ENCODE measurements at places on chromosomes 6 and 20.

DNA sequence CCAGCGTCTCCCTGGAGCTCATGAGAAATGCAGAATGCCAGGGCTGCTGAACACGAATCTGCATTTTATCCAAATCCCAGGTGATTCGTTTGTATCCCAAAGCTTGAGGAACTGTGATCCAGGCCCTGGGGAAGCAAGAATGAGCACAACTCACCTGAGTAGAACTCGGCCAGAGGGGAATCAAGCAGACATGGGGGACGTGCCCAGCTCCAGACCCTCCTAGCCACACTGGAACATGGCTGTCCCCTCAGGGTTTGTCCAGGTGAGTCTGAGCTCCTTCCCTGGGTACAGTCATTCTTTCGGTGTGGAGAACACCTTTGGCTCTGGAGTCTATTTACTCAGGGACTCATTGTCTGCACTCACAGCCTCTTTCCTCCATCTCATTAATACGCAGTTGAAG is 13.3 kb downstream of the NKX2-2 start:
- peaks cover 4% of the 10 kb centered on the region for H3K36me3 ChIP-seq
- H3K4me1 ChIP-seq: no peaks in the 10 kb centered on the region
- H3K27ac ChIP-seq: no peak overlapping the region
- H3K4me3 ChIP-seq: no peak overlapping the region
- no peak for DNase-seq
- H3K27me3 ChIP-seq: no peaks in the 10 kb centered on the region

DNA sequence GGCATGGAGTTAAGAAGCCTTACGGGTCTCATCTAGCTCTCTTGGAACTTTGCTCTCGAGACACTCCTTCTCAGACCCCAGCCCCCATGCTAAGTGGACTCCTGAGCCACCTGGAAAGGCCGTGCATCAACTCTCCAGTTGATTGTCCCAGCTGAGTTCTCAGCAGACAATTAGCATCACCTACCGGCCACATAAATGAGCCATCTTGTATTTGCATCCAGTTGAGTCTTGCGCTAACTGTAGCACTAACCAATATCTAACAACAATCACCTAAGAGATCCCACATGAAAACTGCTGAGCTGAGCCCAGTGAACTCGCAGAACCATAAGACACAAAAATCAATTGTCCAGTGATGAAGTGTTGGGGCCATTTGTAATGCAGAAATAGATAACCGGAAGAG is 49.7 kb downstream of the PCNA start:
- H3K27me3 ChIP-seq: no peaks in the 10 kb centered on the region
- no peak overlapping the region for H3K4me3 ChIP-seq
- no peaks in the 10 kb centered on the region for H3K4me1 ChIP-seq
- no peak for DNase-seq
- H3K27ac ChIP-seq: no peak overlapping the region
- H3K36me3 ChIP-seq: no peaks in the 10 kb centered on the region

DNA sequence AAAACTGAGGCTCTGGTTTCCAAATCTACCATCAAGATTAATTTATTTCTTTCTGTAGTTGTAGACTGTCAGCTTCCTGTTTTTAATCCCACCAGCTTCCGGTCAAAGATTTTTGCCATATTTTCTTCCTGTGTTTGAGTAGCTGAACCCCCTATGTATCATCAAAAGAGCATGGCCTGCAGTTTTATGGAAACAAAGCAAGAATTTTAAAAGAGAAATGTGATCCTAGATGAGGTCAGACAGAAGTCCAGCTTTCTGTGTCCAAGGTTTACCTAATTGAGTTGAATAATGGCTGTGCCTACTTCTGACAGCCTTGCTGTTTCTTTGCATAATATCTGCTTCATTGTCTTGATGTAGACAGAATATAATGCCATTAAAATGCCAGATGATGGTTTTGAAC is 163.7 kb downstream of the CARMIL1 start:
- no peaks in the 10 kb centered on the region for H3K27me3 ChIP-seq
- no peak overlapping the region for H3K4me3 ChIP-seq
- no peak for DNase-seq
- no peak overlapping the region for H3K27ac ChIP-seq
- peaks cover 24% of the 10 kb centered on the region for H3K36me3 ChIP-seq

DNA sequence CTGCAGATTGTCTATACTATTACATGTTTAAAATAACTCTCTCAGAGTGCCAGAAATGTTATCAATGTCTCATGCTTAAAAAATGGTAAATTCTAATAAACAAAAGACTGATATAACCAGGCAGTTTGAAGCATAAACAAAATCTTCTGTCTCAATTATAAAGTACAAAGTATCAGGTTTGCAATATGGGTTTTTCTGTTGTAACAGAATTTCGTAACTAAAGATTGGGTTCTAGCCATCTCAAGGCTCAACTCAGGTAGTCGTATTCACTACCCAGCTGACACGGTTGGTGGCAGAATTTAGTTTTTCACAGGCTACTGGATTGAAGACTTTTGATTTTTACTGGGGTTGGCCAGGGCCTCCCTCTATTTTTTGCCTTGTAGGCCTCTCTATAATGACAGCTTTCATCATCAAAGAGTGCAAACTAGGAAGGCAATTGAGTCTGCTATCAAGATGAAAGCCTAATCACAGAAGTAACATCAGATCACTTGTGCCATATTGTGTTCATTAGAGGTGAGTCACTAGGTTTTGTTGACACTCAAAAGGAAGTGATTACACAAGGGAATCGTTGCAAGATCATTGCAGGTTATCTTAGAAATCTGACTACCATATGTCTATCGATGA is 3.6 kb downstream of the CYP39A1 start:
- H3K36me3 ChIP-seq: no peaks in the 10 kb centered on the region
- H3K27me3 ChIP-seq: no peaks in the 10 kb centered on the region
- no peak overlapping the region for H3K27ac ChIP-seq
- no peak for DNase-seq
- H3K4me1 ChIP-seq: no peaks in the 10 kb centered on the region

- no peaks in the 10 kb centered on the region for H3K27me3 ChIP-seq
- H3K4me3 ChIP-seq: no peak overlapping the region
- no peak for DNase-seq
- H3K36me3 ChIP-seq: no peaks in the 10 kb centered on the region
- no peaks in the 10 kb centered on the region for H3K4me1 ChIP-seq
- no peak overlapping the region for H3K27ac ChIP-seq
Observed at GRCh38 chr6:6834356-6835222, 246.1 kb downstream of the LY86 start.

- peaks cover 25% of the 10 kb centered on the region for H3K36me3 ChIP-seq
- no peak overlapping the region for H3K4me3 ChIP-seq
- H3K27me3 ChIP-seq: no peaks in the 10 kb centered on the region
- H3K27ac ChIP-seq: no peak overlapping the region
Observed at GRCh38 chr6:106897580-106897979, 76.9 kb downstream of the CD24 start.

DNA sequence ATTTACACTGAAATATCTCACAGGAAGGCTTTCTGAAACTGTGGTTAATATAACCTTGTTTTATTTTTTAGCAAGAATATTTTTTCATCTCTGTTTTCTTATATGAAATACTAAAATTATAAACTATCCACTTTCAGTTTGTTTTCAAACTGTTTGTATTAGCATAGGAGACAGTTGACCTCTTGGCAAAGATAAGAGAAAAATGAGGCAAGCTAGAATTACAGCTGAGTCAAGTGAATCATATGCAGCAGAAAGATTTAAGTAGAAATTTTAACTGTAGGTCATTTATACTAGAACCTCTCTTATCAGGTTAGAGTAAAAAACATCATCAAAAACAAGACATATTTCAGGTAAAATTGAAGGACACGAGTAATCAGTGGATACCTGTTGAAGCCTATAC is 792.6 kb downstream of the PHF3 start:
- no peak overlapping the region for H3K4me3 ChIP-seq
- H3K36me3 ChIP-seq: no peaks in the 10 kb centered on the region
- H3K27me3 ChIP-seq: no peaks in the 10 kb centered on the region
- DNase-seq: no peak
- no peaks in the 10 kb centered on the region for H3K4me1 ChIP-seq

DNA sequence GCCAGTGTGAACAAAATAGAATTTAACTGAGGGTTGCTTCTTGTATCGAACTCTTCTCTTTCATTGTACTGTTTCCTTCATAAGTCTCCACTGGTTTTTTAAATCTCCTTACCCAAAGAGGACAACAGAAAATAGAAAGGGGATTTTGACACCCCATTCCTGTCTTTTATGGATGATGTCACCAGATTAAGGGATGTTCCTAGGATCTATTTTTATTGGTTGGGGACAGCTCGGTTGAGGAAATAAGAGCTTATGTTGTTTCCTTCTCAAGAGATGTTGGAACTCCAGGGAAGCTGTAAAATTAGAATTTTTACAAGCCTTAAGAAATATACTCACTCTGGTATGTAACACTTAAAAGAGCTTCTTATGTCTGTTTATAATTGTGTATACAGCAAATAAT is 171.5 kb downstream of the PHF3 start:
- no peak overlapping the region for H3K4me3 ChIP-seq
- no peaks in the 10 kb centered on the region for H3K36me3 ChIP-seq
- H3K27me3 ChIP-seq: no peaks in the 10 kb centered on the region
- H3K4me1 ChIP-seq: peaks cover 4% of the 10 kb centered on the region

DNA sequence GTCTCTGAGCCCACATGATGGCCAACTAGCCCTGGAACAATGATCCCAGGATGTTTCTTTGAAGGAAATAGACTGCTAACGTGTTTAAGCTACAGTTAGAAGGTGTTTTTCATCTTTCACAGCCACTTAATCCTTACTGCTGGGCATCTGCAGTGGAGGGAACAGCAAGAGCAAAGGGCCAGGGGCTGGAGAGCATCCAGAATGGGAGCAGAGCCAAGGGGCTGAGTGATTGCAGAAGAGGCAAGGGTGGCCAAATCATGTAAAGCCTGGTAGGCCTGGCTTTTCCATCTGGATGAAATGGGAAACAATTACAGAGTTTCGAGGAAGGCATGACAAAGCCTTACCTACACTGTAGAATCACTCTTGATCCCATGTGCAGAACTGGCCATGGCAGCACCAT is 18.7 kb upstream of the LAMP5 start:
- H3K36me3 ChIP-seq: no peaks in the 10 kb centered on the region
- no peak overlapping the region for H3K27ac ChIP-seq
- no peak overlapping the region for H3K4me3 ChIP-seq
- H3K27me3 ChIP-seq: no peaks in the 10 kb centered on the region
- DNase-seq: no peak

DNA sequence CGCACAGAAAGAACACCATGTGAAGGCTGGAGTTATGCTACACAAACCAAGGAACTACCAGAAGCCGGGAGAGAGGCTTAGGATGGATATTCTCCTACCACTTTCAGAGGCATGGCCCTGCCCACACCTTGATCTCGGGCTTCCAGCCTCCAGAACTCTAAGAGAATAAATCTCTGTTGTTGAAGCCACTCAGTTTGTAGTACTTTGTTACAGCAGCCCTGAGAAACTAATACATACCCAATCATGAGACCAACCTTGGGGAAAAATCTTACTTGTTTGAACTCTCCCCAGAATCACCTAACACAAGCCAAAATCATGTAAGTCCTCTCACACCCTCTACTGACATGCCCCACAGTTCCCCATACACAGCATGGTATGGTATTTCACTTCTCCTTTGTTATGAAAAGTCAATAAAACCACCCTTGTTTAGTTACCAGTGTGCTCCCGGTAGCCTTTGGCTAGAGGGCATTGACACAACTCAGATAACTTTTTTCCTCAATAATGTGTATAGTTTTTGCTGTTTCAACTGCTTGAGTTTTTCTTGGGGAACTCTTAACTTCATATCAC is 40.7 kb upstream of the SLC2A12 start:
- H3K4me3 ChIP-seq: no peak overlapping the region
- no peaks in the 10 kb centered on the region for H3K36me3 ChIP-seq
- H3K27me3 ChIP-seq: no peaks in the 10 kb centered on the region
- no peak for DNase-seq
- no peak overlapping the region for H3K27ac ChIP-seq

- H3K27ac ChIP-seq: no peak overlapping the region
- peaks cover 4% of the 10 kb centered on the region for H3K36me3 ChIP-seq
- H3K4me1 ChIP-seq: no peaks in the 10 kb centered on the region
- H3K4me3 ChIP-seq: peak overlapping the region; percentile 74
Observed at GRCh38 chr6:29792123-29793035, 35.2 kb upstream of the HLA-G start.

DNA sequence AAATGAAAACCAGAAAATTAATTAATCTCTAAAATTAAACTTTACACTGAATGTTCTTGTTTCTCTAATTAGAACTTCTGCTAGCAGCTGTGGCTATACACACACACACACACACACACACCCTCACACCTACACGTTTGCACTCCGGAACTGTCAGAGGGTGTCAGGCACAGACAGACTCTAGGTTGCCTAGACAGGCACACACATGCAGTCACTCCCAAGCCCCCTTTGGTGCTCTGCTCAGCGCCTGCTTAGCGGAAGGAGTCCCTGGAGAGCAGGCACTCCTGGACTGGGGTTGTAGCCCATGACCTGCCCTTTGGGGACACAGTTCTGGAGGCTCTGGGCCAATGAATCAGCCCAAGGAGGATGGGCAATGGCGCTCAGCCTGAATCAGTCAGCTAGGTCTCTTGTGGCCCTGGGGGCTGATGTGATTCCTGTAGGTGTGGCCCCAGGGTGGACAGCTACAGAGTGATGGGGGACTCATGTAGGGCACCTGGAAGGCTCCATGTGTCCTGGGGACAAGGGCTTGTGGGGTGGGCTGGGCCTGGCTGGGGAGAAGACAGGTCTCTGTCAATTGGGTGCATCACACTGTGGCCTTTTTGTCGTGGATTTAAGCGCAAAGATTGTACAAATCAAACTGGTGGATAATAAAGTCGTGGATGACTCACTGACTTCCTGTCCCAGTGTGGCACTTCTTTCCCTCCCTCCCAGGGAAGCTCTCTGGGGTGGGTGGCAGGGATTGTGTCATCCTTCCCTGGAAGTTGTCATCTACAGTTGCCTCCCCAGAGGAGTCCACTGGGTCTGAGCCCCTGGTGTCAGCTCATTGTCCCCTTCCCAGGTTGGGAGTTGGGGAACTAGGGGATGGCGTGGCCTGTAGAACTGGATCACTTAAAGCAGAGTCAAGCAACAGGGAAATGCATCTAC is 8.8 kb downstream of the TMEM151B start:
- H3K27me3 ChIP-seq: no peaks in the 10 kb centered on the region
- H3K36me3 ChIP-seq: no peaks in the 10 kb centered on the region
- H3K27ac ChIP-seq: no peak overlapping the region
- H3K4me1 ChIP-seq: no peaks in the 10 kb centered on the region
- no peak overlapping the region for H3K4me3 ChIP-seq

All from H9 (cell line).